ENCODE measurements at places on chromosomes 11 and 22.

DNA sequence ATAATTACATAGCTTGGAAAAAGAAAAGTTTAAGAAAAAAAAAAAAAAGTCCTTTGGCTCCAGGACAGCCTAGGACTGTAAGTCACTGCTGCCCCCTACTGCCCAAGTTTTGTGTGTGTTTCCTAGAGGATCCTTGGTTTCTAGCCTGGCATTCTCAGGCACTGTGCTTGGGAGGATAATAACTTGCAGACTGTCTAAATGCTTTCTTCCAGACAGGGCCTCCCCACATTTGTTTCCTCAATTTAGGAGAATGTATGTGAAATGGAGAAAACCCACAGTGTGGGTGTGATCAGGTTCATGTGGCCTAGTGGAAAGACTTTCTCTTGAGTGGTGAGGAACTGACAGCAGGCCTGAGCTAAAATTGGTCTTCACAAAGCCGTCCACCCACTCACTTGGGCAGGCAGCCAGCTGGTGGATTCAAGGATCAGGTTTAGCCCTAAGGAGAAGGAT lies 191.0 kb downstream of the NAV2 start:
- DNase-seq = peak; percentile 69

DNA sequence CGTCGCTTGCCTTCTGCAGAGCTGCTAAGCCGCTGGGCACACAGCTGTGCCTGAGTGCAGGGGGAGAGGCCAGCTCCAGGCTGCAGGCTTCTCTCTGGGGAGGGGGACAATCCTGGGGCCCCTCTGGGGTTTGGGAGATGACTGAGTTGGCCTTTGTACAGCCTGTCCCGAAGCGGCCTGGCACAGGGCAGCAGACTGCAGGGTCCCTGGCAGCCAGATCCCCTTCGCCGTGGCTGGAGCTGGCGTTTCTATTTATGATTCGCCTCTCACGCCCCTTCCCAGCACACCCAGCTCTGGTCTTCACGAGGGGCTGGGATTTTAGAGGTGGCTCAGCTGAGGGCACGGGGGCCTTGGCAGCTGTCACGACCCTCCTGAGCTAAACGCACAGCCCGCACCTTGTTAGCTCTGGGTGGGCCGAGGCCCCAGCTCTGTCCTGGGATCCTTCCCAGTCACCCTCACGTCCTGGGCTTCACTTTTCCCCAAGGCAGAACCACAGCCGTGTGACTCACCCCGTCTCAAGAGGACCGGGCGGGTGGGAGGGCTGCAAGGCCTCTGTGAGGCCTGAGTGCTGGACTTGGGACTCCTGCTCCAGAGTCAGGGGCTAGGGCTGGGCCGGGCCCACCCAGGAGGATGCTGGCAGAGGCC lies 18.4 kb downstream of the OSBPL5 start:
- no peak for DNase-seq

DNA sequence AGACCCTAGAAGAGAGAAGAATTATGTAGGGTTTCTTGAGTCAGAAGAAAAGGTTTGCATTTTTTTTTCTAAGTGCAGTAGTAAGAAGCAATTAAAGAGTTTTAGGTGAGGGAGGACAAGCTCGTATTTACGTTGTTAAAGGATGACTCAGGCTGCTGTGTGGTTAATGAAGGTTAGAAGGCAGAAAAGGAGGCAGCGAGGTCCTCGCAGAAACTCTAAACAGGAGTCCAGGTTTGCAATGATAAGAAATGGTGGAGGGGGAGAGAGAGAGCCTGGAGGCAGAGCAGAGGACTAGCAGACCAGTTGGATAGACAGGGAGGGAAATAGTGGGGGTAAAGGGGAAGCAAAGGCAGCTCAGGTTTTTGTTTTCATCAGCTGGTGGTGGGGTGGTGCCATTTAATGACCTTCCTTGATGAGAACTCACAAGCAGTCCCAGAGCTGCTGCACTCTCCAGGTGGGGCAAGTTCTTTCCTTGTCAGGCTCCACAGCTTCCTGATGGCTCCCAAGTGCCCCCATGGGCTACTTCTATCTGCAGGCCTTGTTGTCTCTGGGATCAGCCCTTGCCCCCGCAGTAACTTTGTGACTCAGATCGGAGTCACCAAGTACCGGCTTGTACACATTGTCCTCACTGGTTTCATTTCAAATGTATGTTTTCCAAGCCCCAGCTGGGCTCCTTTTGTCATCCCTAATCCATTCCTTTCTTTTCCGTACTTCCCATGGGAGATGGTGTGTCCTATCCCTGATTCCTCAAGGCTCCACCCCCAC lies 8.3 kb upstream of the INSC start:
- no peak for DNase-seq

GRCh38 chr11:69361048-69361447 lies 67.1 kb downstream of the MYEOV start:
- peak; percentile 18 for DNase-seq

GRCh38 chr11:104151404-104152204 lies 12.3 kb downstream of the PDGFD start:
- no peak for DNase-seq

DNA sequence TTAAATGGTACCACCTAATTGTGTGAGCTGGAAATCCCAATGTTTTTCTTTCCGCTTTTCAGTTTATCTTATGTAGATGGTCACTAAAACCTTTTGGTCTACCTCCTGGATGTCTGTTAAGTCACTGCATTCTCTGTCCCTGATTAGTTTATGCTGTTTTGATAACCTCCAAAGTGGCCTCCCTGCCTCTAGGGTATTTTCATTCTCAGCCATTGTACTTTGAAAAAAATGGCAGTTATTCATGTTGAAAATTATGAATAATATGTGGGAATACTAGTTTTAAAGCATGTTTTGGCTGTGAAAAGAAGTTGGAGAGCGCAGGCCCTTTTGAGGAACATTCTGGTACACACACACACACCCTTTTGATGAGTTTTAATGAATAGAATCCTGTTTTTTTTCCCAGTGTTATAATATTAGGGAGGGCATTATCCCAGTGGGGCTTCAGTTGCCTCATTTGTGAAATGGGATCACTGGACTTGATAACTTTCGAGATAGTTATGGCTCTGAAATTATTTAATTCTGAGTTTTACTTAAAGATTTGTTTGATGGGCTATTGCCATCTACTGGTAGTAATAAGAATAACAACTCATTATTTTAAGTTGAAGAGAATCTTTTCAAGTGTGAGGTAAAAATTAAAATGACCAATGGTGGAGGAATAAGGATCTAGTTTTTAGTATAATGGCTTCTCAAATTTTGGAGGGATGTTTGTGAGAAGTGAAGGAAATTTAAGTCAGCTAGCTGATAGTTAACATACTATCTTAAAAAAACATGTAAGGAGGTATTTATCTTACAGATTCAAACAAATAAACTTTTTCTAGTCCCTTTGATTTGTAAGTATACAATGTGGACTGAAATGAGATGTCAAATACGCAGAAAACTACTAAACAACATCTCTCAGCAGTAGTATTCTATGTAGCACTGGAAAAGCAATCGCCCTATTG lies 3.9 kb downstream of the FDX1 start:
- DNase-seq = no peak

DNA sequence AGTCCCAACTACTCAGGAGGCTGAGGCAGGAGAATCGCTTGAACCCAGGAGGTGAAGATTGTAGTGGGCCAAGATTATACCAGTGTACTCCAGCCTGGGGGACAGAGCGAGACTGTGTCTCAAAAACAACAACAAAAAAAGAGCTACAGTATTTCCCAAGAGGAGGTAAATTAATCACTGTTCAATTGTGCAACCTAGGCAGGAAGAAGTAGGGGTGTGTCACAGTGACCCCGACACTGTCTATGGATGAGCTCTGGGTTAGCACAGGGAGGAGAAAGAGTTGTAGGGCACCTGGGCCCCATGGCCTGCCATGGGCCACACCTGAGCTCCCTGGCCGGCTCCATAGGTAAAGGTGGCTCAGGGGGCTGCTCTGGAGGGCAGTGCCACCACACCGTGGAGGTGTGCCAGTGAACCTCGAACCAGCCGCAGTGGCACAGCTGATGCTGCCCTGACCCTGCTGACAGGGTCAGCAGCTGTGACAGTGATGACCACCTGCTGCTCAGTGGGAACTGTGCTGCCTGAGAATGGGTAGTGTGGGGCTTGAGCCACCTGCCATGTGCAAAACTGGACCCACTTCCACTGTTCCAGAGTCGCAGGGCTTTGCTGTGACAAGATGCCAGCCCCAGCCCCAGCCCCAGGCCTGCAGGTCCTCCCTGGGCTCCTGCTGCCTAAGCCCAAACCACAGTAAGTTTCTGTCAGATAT lies 84.0 kb upstream of the PITPNB start:
- DNase-seq = no peak

DNA sequence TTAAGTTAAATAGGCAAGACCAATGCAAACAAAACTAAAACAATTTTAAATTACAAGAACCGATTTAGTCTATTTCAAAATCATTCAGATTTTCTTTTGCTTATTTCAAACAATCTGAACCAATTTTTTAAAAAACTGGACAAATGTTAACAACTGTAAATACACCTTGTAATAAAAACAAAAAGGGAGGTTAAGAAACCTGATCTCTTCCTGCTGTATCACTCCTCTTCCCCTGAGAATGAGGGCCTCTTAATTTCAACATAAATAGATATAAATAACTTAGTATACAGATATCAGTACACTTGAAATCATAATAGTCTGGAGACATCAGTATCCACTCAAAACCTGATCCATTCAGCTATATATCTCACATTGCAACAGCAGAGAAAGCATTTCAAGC lies 346.6 kb downstream of the TTC28 start:
- no peak for DNase-seq

- no peak for DNase-seq
Observed at GRCh38 chr22:39958949-39959639, 1.1 kb upstream of the TMA7B start.

DNA sequence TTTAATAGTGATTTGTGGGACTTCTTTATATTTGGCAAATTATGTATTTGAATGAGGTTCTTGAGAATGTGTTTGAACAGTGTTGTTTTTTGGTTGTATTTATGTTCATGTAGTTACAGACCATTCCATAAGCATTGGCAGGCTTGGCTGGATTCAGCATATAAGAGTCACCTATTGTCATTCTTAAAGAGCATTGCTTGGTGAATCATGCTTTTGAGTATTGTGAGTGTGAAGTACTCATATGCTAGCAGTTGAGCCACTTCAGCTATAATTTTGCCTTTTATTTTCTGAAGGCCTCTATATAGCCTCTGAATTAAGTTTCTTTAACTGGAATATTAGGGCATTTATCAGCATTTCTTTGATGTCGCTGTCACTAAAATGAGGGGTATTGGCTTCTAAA lies 110.0 kb upstream of the GAL start:
- no peak for DNase-seq

DNA sequence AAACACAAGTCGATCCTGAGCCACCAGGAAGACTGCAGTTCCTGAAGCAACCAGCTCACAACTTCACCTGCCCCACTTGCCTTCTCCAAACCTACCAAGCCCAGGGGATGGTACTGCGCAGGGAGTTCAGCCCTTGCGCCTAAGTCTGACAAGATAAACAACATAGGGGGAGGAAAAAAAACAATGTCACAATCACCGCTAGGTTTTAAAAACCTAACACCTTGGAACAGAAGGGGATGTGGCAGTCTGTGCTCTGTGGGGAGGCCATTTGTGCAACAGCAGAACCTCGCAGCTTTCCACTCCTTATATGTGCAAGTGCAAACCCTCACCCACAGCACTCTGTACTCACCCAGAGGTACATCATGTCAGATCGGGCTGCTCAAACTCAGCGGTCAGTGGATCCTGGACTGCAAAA lies 134.2 kb downstream of the RBFOX2 start:
- DNase-seq = no peak

DNA sequence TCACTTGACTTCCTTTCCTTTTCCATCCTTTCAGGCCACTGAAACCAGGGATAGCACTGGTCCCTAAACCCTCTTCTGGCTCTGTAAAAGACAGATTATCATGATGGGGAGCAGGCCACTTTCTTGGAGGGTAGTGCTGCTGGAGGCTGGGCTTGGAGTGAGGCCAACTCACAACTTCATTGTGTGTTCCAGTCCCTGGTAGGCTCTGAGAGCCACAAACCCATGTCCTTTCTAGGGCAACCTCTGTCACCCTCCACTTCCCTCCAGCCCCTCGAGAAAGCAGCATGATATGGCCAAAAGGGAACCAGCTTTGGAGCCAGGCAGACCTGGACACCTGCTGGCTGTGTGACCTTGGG lies 2.3 kb downstream of the TKFC start:
- no peak for DNase-seq

GRCh38 chr11:133014337-133014736 lies 518.0 kb downstream of the OPCML start:
- no peak for DNase-seq

DNA sequence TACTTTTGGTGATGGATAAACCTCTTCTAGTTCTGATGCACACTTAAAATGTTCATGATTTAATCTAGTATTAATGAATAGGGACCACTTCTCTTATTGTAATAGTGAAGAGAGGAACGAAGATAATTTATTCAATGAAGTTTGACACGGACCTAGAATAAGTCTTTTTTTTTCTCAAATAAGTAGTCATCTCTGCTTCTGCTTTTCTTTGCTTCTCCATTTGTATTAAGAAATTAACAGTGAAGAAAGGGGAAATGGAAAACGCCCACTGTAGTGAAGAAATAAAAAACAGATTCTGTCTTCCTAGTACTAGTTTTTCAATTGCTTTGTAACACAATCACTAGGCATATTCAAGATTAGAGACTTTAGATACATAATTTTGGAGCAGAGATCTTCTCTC lies 73.0 kb downstream of the CD44 start:
- no peak for DNase-seq

- no peak for DNase-seq
Observed at GRCh38 chr22:20533095-20533878, 25.9 kb downstream of the MED15 start.

GRCh38 chr22:18154821-18155390 lies 4.9 kb downstream of the USP18 start:
- DNase-seq = no peak

DNA sequence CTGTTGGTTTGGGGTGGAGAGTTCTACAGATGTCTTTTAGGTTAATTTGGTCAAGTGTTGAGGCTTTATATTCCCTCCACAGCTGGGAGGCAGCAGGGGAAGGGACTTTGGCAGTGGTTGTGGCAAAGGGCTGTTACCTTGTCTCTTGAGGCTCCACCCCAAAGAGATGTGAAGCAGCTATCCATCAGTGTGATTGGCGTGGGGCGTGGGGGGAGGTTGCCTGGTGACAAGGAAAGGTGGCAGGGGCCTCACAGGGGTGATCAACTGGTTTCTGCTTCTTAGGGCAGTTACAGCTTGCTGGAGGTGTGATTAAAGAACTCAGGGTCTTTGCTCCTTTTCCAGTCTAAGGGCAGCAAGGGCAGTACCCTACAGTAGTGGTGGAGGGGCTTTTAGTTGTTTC lies 59.3 kb downstream of the FANCF start:
- no peak for DNase-seq

- DNase-seq = no peak
Observed at GRCh38 chr22:17783312-17783711, 9.0 kb upstream of the BID start.

DNA sequence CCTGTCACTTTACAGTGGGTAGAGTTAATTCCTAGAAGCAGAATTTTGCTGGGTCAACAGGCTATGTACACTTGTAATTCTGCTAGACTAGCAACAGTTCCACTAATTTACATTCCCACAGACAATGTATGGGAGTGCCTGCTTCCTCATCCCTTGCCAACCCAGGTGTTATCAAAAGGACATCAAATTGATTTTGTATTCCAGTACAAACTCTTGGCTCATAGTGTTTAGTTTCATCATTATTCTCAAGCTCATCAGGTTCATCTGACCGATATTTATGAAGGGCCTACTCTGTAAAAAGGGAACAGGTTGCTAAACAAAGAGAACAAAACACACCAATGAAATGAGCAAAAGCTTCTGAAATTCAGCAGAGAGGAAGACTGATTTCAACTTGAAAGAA lies 30.7 kb downstream of the PITPNB start:
- DNase-seq = no peak
